Peyer's patch (tissue), 4 donors: ENCODE measurements at places on chromosomes 7 and 10. TPM values are rescaled to one million over a fixed set of nuclear protein-coding genes. Genes with fewer than 3 reads are reported as not detected.
A peak's percentile ranks its signal among the peaks of the same experiment; 100 is the strongest.

DNA sequence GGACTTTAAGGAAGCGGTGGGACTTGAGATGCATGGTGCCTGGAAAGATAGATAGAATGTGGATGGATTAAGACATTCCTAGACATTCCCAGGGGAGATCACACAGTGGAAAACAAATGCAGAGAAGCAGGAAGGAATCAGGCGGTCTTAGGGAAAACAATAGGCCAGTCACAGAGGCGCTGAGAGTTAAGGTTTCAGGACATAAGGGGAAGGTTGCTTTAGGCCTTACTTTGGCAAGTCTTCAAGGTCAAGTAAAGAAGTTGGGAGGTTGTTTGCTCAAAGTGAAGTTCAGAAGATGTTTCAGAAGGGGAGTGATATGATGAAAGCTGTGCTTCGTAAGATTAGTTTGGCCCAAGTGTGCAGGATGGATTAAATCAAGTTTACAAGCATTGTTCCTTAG lies 109.4 kb downstream of the SUGCT start:
- no peak for DNase-seq

DNA sequence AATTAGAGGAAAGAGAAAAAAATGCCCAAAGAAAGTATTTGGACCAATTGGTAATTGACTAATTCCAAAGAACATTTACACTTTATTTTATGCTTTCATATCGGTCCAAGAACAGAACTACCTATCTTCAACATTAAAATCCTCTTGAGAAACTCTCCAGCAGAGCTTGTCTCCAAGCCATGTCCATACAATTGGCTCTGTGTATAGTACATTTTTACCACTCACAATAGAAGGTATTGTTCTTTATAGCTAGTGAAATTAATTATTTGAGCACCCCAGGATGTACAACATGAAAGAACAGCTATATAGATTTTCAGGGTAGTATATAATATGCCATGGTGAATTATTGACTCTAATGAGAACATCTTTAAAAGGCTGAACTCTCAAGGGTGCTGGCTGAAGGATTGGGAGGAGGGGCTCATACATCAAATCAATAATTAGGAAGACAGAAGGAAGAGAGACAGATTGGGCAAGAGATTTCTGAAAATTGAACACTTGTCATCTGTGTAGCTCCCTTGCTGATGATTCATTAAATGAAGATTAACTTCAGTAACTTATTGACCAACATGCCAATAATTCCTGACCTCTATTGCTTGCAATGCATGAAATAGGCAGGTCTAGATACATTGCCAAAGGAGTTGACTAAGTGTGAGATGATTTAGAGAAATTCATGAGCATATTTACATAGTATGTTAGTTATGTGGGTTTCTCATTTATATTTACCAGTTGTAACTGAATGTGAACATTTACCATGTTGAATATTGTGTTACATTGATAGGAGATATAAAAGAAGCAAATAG lies 249.7 kb downstream of the MTERF1 start:
- DNase-seq = no peak

DNA sequence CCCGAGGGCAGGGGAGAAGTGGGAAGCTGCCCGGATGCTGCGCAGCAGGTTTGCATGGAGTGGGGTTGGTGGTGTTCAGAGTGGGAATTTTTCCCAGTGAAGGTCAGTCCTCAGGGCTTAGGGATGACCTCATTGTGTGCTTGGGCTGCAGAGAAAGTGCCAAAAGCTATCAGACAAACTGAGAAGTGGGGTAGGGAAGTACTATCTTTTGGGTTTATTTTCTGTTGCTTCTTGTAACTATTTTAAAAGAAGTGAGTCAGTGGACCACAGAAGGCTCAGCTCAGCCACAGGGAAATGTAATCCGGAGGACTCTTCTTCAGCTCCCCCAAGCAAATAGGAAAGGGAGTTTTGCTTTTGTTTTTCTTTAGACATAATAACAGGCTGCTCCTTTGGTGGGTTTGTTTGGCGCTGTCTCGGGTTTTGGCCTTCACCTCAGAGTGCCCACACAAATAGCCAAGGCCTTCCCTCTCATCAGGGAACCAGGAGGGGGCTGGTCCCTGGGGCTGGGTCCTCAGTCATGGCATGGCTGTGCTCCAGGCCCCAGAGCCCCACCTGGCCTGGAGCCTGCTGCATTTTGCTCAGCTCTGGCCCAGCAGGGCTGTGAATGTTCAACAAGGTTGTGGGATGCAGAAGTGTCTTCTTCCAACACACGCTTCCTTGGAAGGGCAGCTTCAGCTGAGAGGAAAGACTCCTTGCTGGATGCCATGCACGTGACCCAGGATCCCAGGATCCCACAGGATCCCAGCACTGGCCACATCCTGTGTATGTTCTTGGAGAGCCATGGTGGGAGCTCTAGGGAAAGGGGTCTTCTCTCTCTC lies 5.4 kb upstream of the FAM170B start:
- no peak for DNase-seq

GRCh38 chr10:68074775-68075549 lies at the start of gene HERC4:
Gene HERC4, minus strand, starts transcription at chr10:68075283. Its CDS starts 2,175 bp downstream, at chr10:68073108.
- DNase-seq = peak; percentile 96

DNA sequence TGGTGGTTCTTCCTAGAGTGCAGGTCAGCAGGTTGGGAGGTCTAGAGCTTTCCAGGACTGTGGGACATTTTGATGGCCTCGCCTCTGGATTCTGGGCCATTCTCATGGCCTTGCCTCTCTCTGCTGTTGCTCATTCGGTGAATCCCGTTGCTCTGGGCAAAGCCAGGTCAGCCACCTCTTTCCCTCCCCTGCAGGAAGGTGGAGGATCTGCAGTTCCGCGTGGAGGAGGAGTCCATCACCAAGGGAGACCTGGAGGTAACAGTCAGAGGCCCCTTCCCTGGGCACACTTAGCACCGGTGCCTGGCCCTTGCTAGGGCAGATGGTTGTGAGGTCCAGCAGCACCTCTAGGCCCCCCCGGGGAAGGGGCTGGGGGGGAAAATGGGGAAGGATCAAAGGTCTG lies 74.9 kb downstream of the CLIP2 start:
- no peak for DNase-seq

GRCh38 chr7:73824986-73825385 lies 5.8 kb upstream of the CLDN4 start:
- DNase-seq = peak; percentile 41

- DNase-seq = no peak
These were observed 438.5 kb downstream of the GRID1 start for GRCh38 chr10:85927952-85928665.

GRCh38 chr7:147567043-147567442 lies 1023.5 kb upstream of the C7orf33 start:
- DNase-seq = no peak

GRCh38 chr10:30967650-30968410 lies 63.8 kb downstream of the ZNF438 start:
- no peak for DNase-seq

- DNase-seq = no peak
These were observed 31.3 kb upstream of the CD36 start for GRCh38 chr7:80607136-80607535.

Gene GRB10
- 41.9 TPM for total RNA-seq

Gene TMEM178B
- total RNA-seq = under 0.01 TPM

Gene SFRP5
- total RNA-seq = 67.3 TPM
